Hematopoietic multipotent progenitor cell treated with erythropoietin and hydrocortisone succinate and interleukin-3 and kit ligand, for 17 days (in vitro differentiated cells): ENCODE measurements at places on chromosomes 5 and 9.

DNA sequence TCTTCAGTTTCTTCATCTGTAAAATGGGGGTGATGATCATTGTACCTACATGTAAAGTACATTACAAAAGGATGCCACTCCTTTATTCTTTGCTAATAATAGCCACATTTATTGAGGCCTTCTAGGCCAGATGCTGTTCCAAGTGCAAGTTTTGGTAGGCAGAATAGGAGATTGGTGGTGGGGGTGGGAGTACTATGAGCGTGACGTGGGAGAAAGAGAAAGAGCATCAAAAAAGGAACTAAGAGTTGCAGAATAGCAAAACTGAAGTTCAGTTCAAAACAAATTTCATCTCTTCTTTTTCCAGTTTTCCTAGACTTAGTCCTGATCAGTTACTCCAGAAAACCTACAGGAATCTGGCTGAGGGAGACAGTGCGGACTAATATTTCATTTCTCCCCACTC, 174.1 kb downstream of the SNX18 start:
- DNase-seq, result no peak

- DNase-seq, result no peak
Measured at GRCh38 chr5:135064235-135064570, 30.2 kb upstream of the PITX1 start.

GRCh38 chr5:10463566-10463965, 21.9 kb downstream of the ROPN1L start:
- no peak for DNase-seq

DNA sequence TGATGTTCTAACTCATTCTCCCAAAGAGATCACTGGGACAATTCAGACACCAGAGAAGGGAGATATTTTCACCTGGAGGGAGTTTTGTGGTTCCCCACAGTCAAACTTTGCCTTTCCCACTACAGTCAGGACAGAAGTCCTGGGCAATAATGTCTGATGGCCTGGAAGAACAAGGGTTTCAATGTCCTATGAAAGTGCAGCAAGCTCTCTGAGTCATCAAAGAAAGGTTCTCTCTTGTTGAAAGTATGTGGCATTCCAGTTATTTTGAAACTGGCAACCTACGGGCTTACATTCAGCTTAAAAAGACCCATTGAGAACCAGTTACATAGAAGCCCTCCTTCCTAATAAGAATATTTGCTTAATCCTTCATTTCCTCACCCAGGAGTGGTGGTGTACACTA, 103.9 kb downstream of the INSYN2B start:
- DNase-seq, result no peak

DNA sequence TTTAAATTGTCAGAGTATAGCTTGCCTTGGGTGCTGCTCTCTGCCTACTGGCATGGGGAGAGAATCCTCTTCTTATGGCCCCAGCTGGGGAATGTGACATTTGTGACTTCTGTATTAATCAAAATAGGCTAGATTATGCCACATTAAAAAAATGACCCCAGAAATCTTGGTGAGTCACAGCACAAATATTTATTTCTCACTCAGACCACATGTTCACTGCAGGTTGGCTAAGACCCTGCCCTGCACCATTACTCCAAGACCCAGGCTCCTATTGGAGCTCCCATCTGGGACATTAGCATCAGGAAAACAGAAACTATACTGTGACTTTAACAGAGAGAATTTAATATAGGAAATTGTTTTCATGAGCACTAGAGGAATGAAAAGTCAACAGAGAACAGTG, 16.6 kb upstream of the WHRN start:
- DNase-seq, result no peak

- DNase-seq, result no peak
Measured at GRCh38 chr5:124644138-124644537, 102.3 kb downstream of the ZNF608 start.

DNA sequence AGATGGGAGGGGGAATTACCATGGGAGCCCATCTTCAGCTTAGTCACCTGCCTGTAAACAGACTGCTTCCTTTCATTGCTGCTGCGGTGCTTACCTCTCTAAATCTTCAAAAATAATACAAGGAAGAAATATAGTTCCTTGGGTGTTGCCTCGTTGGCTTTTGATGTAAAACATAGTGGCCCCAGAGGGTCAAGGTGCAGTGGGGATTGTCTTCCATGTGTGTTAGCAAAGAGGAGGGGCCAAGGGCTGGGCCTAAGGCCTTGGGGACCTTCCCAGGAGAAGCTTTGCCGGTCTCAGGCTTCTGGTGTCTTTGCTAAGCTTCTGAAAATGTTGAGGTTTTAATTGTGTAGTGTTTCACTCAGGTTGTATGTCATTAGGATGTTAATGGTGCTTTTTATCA, 90.0 kb downstream of the PDE8B start:
- no peak for DNase-seq

- no peak for DNase-seq
Measured at GRCh38 chr9:6764950-6765349, 7.2 kb downstream of the KDM4C start.

DNA sequence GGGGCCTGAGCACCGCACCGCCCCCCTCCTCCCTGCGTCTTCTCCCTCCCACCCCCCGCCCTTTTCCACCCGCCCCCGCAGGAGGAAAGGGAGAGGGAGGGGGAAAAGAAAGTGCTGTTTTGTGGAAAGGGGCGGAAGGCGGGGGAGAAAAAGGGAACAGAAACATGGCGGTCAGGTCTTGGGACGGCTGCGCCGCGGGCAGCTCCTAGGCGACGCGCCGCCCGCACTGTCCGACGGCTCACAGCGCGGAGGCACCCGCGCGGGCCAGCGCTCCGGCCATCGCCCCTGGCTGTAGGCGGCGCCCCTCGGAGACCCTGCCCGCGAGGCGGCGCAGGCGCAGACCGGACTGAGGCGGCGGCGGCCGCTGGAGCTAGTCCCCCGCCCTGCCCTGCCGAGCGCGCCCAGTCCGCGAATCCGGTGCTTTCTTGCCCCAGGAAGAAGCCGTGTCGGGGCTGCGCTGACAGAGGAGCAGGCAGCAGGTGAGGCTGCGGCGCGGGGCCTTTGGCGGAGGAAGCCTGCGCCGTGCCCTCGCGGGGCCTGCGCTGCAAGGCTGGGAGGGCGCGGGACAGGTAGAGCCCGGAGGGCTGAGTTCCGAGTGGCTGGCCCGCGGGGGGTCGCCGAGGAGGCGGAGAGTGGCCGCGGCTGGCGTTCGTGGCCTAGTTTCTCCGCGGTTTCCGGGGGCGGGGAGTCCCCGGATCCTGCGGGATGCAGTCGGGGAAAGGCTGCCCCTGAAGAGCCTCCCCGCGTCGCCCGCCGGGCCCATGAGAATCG, at the start of gene DENND4C:
TSS of gene DENND4C (plus strand) at position 339 of the 771 bp plus-strand sequence. CDS start 45,482 bp downstream, outside the sequence.
- peak; percentile 71 for DNase-seq
